Right ventricle myocardium inferior (tissue), 1 donor: ENCODE measurements at places on chromosomes 13 and 19. TPM values are rescaled to one million over a fixed set of nuclear protein-coding genes. Genes with fewer than 3 reads are reported as not detected.
A peak's percentile ranks its signal among the peaks of the same experiment; 100 is the strongest.

- DNase-seq = no peak
Observed at GRCh38 chr13:36559375-36559774, 114.4 kb upstream of the SERTM1 start.

Gene ZNF302
- 37.9 TPM for total RNA-seq

DNA sequence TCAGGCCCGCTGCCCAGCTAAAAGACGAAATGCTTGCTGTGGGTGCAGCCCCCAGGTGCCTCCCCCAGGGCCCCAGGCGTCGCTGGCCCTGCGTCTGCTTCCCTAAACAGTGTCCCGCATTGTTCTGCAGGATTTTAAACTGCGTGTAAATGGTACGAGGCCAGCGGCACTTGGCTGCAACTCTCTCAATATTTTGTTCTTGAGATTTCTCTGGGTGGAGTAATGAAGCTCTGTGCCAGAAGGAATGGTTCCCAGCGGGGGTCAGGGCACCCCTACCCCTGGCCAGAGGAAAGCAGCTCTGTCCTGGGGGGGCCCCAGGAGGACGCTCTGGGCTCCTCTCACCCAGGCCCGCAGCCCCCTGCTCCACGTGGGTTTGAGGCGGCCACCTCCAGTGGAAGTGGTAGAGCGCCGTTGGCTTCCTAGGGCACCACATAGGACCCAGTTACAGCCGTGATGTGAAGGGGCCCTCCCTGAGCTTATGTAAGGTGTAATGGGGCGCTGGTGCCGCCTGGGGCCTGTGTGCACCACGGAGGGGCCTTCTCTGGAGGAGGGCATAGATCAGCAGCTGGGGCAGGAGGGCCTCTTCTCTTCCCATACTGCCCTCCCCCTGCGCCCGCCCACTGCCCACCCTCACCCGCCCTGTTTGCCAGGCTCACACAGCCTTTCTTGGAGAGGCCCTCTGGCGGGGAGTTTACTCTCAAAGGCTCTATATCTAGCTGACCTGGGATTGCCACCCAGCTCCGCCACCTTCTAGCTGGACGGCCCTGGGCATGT lies 19.8 kb downstream of the PAK4 start:
- peak; percentile 64 for DNase-seq

Gene HSD17B14
- total RNA-seq = 1.0 TPM

GRCh38 chr13:113669231-113669754 lies 2.3 kb downstream of the GRK1 start:
- DNase-seq = no peak

GRCh38 chr19:4556597-4557127 lies 2.8 kb downstream of the SEMA6B start:
- DNase-seq = peak; percentile 70

Gene MBD3L2
- not detected for total RNA-seq

DNA sequence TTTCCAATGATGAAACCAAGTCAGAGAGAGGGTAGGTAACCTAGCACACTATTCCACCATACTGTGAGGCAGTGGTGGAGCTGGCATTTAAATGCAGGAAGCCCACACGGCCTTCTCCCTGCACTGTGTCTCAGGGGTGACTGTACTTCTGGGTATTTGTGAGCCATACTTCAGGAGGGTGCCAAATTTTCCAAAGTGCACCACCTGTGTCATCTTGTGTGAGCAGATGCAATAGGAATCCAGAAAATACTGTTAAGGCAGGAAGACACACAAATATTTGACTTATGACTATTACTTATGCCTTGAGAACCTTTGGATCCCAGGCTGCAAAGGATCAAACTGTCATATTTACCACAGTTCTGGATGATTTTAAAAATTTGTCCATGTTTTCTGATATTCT lies 17.3 kb downstream of the ZNF229 start:
- DNase-seq = no peak

DNA sequence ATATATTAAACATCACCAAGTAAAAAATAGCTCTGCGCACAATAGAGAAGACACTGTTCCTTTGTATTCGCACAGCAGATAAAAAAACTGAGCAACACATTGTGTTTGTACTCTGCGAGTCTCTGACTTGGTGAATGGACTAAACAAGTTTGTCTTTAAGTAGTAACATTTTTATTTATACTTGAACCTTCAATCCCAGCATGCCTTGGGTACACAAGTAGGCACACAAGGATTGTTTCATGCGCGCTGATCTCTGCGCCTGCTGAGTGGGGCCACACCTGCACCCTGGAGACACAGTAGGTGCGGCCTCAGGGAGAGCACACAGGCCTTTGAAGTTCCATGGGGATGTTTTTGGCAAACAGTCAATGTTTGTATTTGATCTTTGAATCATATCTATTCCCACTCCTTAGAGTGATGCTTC lies 318.9 kb downstream of the MYO16 start:
- DNase-seq = peak; percentile 53

GRCh38 chr19:10182847-10183246 lies 11.9 kb downstream of the DNMT1 start:
- no peak for DNase-seq

Gene LIM2
- total RNA-seq = not detected

GRCh38 chr13:111317571-111318345 lies 2.7 kb upstream of the TEX29 start:
- DNase-seq = no peak
